ENCODE measurements at places on chromosomes 1 and 21.

- no peak overlapping the region for H3K4me3 ChIP-seq
- no peaks in the 10 kb centered on the region for H3K27me3 ChIP-seq
Measured at GRCh38 chr1:110912784-110913183, 39.8 kb downstream of the CD53 start.

GRCh38 chr1:181139631-181140061 lies 51.1 kb downstream of the IER5 start:
- no peak overlapping the region for H3K27ac ChIP-seq
- H3K4me1 ChIP-seq = peaks cover 66% of the 10 kb centered on the region
- no peak for DNase-seq
- H3K36me3 ChIP-seq = no peaks in the 10 kb centered on the region

DNA sequence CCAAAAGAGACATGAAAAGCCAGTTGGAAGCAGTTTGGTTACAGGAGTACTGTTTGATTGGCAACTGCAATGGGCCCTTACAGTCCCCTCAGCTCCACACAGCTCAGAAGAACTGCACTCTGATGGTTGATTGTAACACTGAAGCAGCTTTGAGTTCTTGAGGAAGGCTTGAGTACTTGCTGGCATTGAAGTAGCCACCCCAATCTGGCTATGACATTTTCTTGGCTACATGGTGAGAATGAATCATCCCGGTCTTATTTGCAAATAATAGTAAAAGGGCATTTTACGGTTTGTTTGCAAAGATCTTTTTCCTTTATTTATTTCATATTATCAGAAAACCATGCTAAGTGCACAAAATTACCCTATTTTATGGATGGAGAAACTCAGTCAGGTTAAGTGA lies 159.7 kb upstream of the BEND5 start:
- no peaks in the 10 kb centered on the region for H3K4me1 ChIP-seq
- H3K36me3 ChIP-seq = no peaks in the 10 kb centered on the region
- no peak overlapping the region for H3K27ac ChIP-seq
- H3K27me3 ChIP-seq = no peaks in the 10 kb centered on the region
- no peak overlapping the region for H3K4me3 ChIP-seq

DNA sequence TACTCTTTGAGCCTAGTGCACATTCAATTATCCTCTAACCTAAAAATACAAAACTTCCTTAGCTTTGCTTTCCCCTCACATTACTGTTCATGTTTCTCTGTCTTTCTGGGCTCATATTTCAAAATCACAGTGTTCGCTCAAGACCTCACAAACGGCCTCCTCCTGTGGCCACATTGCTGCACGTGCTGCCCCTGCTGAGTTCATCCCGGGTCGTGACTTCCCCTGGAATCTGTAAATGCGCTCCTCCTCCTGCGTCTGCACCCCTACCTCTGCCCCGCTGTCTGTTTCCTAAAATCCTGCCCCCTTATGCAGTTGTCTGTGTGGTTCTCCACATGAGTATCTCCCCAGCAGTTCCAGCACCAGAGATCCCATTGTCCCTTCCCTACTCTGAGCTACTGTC lies 45.5 kb upstream of the RAVER2 start:
- peaks cover 7% of the 10 kb centered on the region for H3K27me3 ChIP-seq
- DNase-seq = no peak
- no peak overlapping the region for H3K4me3 ChIP-seq
- H3K4me1 ChIP-seq = no peaks in the 10 kb centered on the region
- no peaks in the 10 kb centered on the region for H3K36me3 ChIP-seq
- H3K27ac ChIP-seq = no peak overlapping the region

DNA sequence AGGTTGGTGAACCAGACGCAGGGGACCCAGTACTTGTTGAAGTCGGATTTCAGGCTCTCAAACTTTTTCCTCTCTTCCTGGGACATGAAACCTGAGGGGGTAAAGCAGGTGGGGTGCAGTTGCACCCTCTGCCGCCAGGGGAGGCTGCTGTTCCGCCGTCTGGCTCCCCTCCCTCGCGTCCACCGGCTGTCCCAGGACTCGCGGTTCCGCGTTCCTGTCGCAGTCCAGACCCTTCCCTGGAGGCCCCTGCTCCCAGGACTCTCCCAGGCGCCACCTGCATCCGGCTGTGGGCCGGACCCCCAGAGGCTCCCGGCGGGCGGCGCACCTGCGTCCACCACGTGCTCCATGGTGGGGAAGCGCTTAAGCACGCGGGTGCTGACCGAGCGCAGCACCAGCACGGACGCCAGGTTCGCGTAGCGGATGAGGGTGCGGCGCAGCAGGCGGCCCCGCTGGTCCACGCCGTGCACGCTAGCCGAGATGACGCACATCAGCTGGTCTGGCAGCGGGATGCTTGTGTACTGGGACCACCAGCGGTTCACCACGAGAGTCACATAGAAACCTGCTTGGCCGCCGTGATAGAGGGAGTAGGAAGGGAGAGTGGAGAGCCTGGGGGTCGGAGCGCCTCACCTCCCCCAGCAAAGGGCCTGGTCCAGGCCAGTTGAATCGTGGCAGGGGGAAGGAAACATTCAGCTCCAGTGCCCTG lies 1.7 kb downstream of the BEST4 start:
- peaks cover 31% of the 10 kb centered on the region for H3K4me1 ChIP-seq
- peaks cover 16% of the 10 kb centered on the region for H3K36me3 ChIP-seq
- H3K27ac ChIP-seq = peak overlapping the region; percentile 69
- peak overlapping the region; percentile 66 for H3K4me3 ChIP-seq
- H3K27me3 ChIP-seq = no peaks in the 10 kb centered on the region
- peak; percentile 85 for DNase-seq

- H3K4me1 ChIP-seq = peaks cover 17% of the 10 kb centered on the region
- no peak overlapping the region for H3K4me3 ChIP-seq
- DNase-seq = no peak
- H3K36me3 ChIP-seq = no peaks in the 10 kb centered on the region
Measured at GRCh38 chr1:156422602-156423091, 53.6 kb downstream of the RHBG start.

Data from activated CD4-positive, alpha-beta T cell treated with anti-CD3 and anti-CD28 coated beads for 36 hours (primary cell).